ENCODE measurements at places on chromosomes 6 and 20.

- DNase-seq = no peak
Observed at GRCh38 chr6:123965894-123966293, 162.2 kb downstream of the NKAIN2 start.

- DNase-seq = no peak
Observed at GRCh38 chr6:7542065-7542873, 798 bp downstream of the DSP start.

DNA sequence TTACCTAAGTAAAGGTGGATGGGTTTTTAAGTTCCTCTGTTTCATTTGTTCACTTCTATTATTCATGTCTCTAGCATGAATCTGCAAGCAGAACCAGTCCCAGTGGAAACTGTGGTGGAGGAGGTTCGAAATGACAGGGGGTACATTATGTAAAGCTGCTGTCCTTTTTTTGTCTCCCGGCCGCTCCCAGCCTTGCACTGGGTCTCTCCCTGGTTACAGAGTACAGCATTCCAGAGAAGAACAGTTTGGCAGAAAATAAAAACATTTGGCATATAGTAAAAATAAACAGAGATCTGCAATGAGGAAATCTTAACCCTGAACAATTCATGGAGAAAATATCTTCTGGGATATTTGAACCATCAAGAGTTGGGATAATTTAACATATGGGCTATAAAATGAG, 34.6 kb upstream of the TAGAP start:
- DNase-seq = no peak

GRCh38 chr20:37464611-37465010, 56.4 kb upstream of the NNAT start:
- DNase-seq = no peak

- DNase-seq = no peak
Observed at GRCh38 chr6:85459224-85459901, 9.5 kb downstream of the NT5E start.

DNA sequence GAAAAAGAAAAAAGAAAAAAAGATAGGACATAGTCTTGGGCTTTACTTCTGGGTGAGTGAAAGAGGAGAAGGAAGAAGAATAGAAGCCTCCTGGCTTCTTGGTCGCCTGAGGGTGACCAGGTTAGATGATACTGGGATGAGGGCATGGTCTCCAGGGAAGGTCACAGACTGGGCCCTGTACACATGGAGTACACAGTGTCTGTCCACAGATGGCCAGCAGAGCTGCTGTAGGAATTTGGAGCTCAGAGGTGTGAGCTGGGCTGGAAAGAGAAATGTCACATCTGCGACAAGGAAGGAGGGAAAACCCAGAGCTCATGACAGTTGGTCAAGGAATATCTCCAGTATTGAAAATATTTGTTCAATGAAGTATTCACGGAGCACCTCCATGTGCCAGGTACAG, 56.1 kb downstream of the DLGAP4 start:
- DNase-seq = no peak

GRCh38 chr20:63363013-63363957, 2.1 kb upstream of the CHRNA4 start:
- DNase-seq = no peak

GRCh38 chr6:45746046-45746445, 269.6 kb downstream of the CLIC5 start:
- DNase-seq = no peak

DNA sequence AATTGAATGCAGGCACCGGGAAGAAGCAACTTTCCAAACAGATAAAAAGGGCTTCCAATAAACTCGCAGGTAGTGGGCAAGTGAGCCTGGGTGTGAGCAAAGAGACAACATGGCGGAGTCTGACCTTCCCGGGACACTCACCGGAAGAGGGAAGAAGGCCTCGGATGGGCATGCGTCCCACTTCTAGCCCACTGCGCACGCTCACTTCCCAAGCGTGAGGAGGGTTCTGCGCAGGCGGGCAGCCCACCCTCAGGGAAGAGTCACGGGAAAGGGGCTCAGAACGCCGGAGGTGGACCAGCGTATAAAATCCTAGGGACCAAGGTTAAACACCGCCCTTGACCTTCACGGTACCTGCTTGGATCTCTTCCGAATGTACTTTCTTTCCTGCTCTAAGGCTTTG, 95.5 kb upstream of the AFDN start:
- no peak for DNase-seq
